ENCODE measurements at places on chromosomes 2 and 18.

GRCh38 chr2:88196490-88197087 lies 26.4 kb downstream of the THNSL2 start:
- no peak for DNase-seq

DNA sequence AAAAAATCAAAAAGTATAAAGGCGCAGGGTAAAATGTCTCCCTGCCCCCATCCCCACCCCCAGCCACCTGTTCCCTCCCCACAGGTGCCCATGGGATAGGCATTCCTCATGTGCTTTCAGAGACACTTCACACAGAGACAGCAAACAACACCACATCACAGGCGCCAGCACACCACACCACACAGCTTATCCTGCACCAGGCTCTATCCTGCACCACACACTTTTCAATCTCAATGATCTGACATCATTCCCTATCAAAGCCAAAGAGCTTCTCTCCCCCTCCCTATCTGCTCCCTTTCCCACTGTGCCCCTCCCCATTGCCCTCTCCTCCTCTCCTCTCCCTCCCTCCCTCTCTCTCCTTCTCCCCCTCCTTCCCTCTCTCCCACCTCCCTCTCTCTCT lies 15.5 kb downstream of the FAM178B start:
- no peak for DNase-seq

DNA sequence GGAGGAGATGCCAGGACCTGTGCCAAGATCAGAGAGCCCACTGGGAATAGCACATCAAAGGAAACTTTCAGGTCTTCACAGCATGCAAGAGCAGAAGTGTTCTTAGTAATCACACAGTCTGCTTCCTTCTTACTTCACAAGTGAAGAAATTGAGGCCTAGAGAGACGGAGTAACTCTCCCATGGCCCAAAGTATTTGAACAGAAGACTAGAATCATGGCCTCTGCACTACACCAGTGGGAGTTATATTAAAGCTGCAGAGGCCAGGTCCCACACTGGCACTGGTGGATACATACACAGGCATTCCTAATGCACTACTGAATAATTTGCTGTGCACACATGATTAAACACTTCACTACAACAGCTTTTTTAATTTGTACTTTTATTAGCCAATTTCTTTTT lies 107.6 kb upstream of the RMP24 start:
- DNase-seq, result no peak

DNA sequence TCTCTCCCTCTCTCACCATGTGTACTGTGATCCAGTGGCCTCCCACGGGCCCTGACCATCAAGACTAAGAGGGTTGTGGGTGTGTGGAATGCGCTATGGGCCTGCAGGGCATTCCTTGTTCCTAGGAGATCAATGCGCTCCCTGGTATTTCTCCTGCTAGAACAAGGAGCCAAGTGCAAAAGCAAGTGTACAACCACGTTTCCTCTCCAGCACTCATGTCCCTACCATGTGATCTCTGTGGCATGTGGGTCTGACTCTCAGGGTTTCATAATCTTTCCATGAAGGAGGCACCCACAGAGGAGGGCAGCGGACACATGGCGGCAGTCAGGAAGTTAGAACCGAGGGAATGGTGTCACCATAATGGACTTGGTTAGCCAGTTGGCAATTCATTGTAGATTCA lies 91.4 kb downstream of the MAPK4 start:
- no peak for DNase-seq

DNA sequence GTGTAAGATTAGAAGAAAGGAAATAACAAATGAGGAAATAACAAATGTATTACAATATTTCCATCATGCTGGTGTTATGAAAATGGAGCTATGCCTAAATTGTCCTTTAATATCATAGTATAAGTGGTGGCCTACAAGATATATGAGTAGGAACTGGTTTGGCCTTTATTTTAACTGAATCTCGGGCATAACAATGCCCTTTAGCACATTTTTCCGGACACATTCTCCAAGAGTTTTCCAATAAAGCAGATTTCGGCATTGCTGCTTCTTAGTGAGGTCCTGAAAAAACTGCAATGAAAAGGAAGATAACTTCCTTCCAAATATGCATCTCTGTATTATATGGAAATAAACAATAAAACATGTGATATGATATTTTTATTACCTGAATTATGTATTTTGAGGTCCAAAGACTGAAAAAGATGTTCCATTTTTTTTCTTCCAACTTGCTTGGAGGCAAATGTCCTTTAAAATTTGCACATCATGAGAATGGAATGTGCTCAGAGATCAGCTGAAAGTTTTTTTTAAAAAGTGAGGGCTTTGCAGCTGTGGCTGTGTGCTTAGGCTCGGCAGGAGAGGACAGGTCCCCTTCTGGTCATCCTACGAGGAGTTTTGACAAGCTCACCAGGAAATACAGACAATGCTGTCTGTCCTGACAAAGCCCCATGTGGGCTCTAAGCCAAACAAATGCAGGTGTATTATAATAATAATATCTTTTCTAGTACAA lies 132.3 kb upstream of the RND3 start:
- no peak for DNase-seq
